ENCODE measurements at places on chromosomes 7 and 10. TPM values are rescaled to one million over a fixed set of nuclear protein-coding genes. Genes with fewer than 3 reads are reported as not detected.

Gene KCP
- total RNA-seq = not detected

Gene PYROXD2
- total RNA-seq = 10.2 TPM

- no peak for DNase-seq
Measured at GRCh38 chr10:64346389-64346788, 825.2 kb downstream of the REEP3 start.

Gene TAF6
- total RNA-seq = 92.1 TPM

Gene NXPH1
- total RNA-seq = not detected

- no peak for DNase-seq
Measured at GRCh38 chr10:91034494-91035159, 113.7 kb upstream of the ANKRD1 start.

Gene IRF5
- 7.8 TPM for total RNA-seq

Gene TMEM184A
- 0.23 TPM for total RNA-seq

GRCh38 chr10:78348411-78349164, 314.9 kb downstream of the RPS24 start:
- peak; percentile 68 for DNase-seq
